ENCODE measurements at places on chromosomes 4 and X. TPM values are rescaled to one million over a fixed set of nuclear protein-coding genes. Genes with fewer than 3 reads are reported as not detected.

GRCh38 chr4:94491322-94491721, 39.6 kb downstream of the PDLIM5 start:
- DNase-seq, result no peak

- no peak for DNase-seq
Observed at GRCh38 chrX:69068301-69069085, 96.8 kb downstream of the PJA1 start.

DNA sequence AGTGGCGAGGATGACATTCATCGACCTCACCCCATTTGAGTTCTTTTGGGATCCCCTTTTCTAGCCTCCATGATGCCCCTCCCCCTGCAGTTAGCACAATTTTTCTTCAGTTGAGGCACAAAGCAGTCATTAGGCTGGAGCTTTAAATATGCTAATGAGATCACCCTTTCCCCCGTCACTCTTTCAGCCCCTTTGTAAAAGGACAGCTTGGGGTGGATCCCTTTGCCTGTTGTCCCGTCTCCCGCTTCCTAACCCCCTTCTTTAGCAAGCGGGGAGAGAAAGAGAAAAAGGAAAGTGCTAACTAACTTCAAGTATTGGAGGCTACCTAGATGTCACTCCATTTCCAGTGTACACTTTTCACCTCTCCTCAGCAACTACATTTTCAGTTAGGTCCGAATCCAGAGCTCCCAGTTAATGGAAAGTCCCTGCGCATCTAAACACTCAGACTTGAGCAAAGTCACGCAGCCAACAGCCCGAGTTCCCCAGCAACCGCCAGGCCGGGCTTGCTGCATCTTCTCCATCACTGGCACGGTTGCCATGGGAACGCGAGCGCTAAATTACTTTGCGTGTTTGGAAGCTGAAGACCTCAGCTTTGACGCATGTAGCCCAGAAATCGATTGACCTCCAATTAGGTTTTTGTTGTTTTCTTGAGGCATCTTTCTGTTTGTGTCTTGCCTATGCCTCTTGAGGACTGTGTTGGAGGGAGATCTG, 76.8 kb downstream of the RTL5 start:
- no peak for DNase-seq

GRCh38 chr4:41709844-41710481, 38.6 kb downstream of the PHOX2B start:
- DNase-seq, result no peak

GRCh38 chr4:8255698-8256441, 13.7 kb upstream of the HTRA3 start:
- no peak for DNase-seq

- DNase-seq, result no peak
Observed at GRCh38 chr4:19850909-19851308, 400.8 kb upstream of the SLIT2 start.

- DNase-seq, result no peak
Observed at GRCh38 chr4:4677556-4678522, 136.0 kb upstream of the STX18 start.

- DNase-seq, result no peak
Observed at GRCh38 chrX:40096395-40097091, 1.2 kb downstream of the BCOR start.

- no peak for DNase-seq
Observed at GRCh38 chr4:184775854-184776555, 42.1 kb upstream of the CENPU start.

GRCh38 chr4:15720851-15721250, 18.0 kb downstream of the BST1 start:
- DNase-seq, result no peak

- DNase-seq, result no peak
Observed at GRCh38 chr4:117370944-117371668, 285.7 kb upstream of the TRAM1L1 start.

DNA sequence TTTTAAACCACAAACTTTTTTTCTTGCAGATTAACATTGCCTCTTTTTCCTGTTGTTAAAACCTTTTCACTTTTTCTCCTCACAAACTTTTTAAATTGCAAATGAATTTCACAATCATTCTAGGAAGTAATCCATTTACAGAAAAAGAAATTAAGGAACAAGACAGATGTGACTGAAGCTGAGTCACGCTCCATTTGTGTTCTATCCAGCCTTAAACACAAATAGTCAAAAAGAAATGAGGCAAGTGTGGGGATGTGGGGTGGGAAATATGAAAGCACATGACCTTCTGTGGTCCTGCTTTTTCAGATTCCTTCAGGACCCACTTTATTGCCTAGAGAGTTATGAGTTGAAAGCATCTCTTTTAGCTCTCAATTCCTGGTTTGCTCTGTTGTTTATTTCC, 197.0 kb downstream of the ADGRL3 start:
- DNase-seq, result no peak

GRCh38 chr4:38078590-38079421, 118.6 kb downstream of the PTTG2 start:
- no peak for DNase-seq

GRCh38 chrX:55007656-55008055, 7.5 kb downstream of the APEX2 start:
- DNase-seq, result no peak

DNA sequence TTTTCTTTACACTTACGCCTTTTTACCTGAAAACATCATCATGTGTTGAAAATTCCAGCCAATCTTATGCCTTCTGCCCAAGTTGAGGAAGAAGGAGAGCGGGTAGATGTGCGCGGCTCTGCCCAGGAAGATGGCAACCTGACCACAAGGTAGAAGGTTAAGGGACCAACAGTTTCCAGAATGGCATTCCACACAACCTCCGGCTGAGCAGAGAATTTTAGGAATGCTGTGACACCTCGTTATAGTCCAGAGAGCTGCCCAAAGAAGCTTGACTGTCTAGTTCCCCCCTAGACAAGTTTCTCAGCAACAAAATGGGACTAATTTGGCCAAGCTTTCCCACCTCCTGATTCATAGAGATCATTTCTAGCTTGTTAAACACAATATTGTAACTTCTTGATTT, 75.1 kb downstream of the CHST7 start:
- no peak for DNase-seq

GRCh38 chr4:82713856-82714255, 84.7 kb downstream of the SCD5 start:
- no peak for DNase-seq

DNA sequence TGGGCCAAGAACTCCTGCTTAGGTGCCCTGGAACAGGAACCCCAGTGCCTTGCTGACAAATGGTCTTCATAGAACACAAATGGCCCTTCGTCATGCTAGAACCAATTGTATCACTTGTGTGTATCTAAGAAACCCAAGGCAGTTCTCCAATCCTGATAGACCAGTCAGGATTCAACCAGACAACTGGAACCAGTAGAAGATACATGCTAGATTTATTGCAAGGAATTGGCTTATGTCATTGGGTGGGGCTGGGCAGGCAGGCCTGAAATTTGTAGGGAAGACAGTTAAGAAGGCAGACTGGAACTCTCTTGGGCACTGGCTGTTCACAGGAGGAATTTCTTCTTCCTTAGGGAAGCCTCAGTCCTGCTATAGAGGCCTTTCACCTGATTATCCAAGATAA, 17.0 kb upstream of the TBL1X start:
- DNase-seq, result no peak

DNA sequence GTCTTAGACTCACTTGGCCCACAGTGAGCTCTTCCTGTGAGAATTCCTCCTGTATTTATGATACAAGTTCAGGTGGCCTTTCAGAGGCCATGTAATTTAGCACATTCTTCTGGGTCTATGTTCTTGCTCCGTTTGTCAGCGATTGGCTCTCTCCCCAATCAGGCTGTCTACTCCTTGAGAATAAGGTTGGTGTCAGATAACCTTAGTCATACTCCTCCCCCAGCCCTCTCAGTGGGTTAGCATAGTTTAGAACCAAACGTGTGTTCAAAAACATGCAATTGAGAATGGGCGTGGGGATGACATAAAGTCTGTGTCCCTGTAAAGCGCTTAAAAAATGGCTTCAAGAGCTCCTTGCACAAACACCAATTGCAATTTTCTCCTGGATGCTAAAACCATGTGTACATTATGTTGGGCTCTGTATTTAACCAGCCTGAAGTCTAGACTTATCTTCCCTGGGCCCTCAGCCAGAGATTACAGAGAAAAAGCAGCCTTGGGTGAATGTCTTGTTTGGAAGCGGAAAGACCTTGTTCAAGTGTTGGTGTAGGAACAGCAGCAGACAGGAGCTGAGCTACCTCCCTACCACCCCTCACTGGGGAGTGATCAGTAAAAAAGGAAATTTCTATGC, 9.9 kb upstream of the CT47C1 start:
- no peak for DNase-seq

DNA sequence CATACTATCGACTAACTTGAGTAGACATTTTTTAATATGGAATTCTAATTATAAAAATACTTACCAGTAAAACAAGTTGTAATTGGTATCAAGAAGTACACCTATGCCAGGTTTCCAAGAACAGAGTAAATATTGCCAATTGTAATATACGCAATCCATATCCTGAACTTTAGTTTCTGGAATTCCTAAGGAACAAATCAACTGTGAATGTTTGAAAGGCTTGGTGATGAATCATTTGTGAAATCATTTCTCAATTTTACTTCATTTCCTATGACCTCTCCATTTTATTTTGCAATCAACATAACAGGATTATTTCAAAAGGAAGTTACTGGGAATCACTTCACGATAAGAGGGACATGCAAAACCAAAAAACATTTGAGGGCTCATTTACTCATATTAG, 3.7 kb downstream of the IL13RA2 start:
- no peak for DNase-seq

DNA sequence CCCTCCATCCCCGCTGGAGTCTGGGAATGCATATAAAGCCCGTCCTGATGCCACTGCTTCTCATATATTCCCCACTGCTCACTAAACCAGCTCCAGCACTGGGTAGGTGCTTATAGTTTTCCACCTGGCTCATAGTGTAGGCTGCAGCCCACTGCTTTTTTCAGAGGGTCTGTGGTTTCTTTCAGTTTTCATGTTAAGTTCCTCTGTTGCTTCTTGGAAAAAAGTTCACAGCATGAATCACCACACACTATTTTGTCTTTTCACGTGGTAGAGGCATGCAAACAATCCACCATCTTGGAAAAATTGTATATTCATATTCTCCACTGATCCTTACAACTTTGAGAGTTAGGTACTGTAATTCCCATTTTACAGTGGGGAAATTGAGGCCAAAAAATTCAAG, 39.4 kb downstream of the DCLK2 start:
- no peak for DNase-seq

DNA sequence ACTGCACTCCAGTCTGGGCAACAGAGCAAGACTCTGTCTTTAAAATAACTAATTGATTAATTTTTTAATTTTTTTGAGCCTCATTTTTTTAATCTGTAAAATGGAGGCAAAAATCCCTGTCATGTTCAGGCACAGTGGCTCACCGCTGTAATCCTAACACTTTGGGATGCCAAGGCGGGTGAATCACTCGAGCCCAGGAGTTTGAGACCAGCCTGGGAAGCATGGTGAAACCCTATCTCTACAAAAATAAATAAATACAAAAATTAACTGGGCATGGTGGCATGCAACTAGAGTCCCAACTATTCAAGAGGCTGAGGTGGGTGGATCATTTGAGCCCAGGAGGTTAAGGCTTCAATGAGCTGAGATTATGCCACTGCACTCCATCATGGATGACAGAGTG, 15.4 kb downstream of the AMTN start:
- DNase-seq, result no peak

DNA sequence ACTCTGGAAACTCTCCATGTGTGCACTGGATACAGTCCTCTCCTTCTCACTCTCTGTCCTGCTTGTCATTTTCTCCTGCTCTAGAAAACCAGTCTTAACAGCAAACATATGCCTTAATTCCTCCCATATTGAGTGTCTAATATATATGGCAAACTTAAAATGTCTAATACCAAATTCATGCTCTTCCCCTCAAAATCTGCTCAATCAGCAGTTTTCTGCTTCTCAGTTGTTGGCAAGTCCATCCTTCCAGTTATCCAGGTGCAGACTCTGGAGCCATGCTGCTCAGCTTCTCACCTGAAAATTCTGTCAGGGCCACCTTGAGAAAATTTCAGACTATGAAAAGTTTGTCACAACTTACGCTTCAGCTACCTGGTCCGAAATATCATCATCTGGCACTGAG, 3.1 kb upstream of the CENPE start:
- no peak for DNase-seq

GRCh38 chr4:89640620-89641366, 196.2 kb downstream of the SNCA start:
- no peak for DNase-seq

DNA sequence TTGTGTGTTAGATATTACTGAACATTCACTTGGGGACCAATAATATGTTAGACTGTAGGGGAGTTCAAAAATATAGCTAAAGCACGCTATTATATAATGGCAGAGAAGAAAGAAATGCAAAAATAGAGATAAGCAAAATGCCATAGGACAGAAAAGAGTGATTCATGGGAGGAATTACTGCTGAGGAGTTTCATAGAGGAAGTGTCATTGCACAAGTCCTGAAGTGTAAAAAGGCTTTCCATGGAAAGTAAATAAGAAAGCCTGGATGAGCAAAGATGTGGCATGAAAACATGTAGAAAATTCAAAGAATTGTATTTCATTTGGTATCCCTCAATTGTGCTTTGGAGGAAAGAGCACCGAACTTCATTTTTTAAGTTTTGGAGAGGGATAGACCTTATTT, 14.5 kb downstream of the HMGB2 start:
- DNase-seq, result no peak

GRCh38 chr4:8380511-8381415, 59.8 kb downstream of the ACOX3 start:
- no peak for DNase-seq

DNA sequence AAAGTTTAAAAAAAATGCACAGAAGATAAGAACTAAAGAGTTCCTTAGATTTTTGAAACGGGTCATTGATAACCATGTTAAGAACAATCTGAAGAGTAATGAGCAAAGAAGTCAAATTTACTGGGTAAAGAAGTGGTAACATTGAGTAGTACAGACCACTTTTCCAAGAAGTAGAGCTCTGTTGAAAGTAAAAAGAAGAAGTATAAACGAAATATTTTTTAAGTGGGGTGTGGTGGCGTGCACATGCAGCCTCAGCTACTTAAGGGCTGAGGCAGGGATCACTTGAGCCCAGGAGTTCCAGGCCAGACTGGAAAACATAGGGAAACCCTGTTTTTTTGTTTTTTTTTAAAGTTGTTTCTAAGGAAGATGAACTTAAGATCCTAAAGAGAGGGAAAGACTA, 68.5 kb downstream of the UBA6 start:
- no peak for DNase-seq

DNA sequence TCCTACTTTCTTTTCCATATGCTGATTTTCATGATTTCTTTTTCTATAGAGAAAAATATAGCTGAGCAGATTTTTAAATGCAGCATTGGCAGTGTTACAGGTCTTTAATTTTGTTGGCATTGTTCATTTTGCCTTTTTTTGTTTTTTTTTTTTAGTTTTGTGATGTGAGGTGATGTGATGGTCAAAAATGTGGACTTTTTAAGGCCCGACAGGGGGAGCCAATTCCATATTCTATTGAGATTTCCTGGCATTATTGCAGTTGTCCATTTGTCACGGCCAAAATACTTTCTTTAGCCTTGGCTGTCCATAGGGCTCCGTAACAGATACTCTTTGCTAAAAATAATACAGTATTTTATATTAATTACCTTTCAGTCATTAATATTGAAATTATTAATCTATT, 47.8 kb downstream of the SLIT2 start:
- DNase-seq, result no peak

SPARCL1 gene
- not detected for total RNA-seq

BRS3 gene
- not detected for total RNA-seq

KLB gene
- total RNA-seq, result not detected

MAGEA12 gene
- not detected for total RNA-seq

RASL11B gene
- 0.14 TPM for total RNA-seq

MAGEC2 gene
- total RNA-seq, result not detected

CDX4 gene
- total RNA-seq, result not detected

TECRL gene
- not detected for total RNA-seq

DGKK gene
- total RNA-seq, result not detected

ACOT9 gene
- total RNA-seq, result 56.3 TPM

HHIP gene
- not detected for total RNA-seq

Measured in activated naive CD4-positive, alpha-beta T cell treated with anti-CD3 and anti-CD28 coated beads, Interleukin-2, amount 50 U/mL, for 72 hours (primary cell).